ENCODE measurements at places on chromosomes 12 and 14.

DNA sequence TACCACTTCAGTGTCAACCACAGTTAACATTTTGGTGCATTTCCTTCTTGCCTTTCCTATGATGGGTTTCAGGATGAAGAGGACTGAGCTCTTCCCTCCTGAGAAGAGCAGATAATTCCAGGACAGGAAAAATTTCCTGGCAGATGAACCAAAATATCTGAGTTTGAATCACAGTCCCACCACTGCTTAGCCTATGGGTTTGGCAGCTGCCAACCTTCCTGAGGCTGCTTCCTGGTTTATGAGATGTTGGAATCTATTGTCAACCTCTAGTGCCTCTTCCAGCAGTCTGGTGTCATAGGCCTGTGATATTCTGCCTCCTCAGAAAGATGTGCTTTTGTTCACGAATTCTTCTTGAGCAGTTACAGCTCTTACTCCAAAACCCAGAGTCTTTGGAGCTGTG lies 197.4 kb upstream of the FRMD6 start:
- DNase-seq: no peak

- DNase-seq: peak; percentile 70
Observed at GRCh38 chr12:104462931-104463339, 6.2 kb downstream of the CHST11 start.

- peak; percentile 17 for DNase-seq
Observed at GRCh38 chr12:98595243-98595988, 1.9 kb downstream of the SLC25A3 start.

DNA sequence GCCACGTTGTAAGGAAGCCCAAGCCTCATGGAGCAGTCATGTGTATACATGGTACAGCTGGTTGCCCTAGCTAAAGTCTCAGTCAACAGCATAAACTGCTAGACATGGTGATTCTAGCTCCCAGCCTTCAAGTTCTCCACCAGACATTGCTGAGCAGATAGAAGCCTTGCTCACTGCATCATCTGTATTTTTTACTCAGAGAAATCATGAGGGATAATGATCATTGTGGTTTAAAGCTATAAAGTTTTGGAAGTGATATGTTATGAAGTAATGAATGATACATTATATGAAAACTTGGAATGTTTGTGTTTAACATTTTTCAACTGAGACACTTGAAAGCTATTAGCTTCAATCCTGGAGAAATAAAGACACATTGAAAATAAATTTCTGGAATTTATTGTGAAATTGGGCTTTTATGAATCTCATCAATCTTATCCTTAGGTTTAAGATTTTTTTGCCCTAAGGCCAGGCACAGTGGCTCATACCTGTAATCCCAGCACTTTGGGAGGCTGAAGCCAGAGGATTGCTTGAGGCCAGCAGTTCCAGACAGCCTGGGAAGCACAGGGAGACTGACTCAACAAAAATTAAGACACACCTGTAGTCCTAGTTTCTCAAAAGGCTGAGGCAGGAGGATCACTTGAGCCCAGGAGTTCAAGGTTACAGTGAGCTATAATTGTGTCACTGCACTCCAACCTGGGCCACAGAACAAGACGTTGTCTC lies 5.6 kb upstream of the NFATC4 start:
- DNase-seq: no peak
